ENCODE measurements at places on chromosomes 11 and 22.

- DNase-seq: no peak
These were observed 31.1 kb upstream of the PRSS23 start for GRCh38 chr11:86769219-86769618.

DNA sequence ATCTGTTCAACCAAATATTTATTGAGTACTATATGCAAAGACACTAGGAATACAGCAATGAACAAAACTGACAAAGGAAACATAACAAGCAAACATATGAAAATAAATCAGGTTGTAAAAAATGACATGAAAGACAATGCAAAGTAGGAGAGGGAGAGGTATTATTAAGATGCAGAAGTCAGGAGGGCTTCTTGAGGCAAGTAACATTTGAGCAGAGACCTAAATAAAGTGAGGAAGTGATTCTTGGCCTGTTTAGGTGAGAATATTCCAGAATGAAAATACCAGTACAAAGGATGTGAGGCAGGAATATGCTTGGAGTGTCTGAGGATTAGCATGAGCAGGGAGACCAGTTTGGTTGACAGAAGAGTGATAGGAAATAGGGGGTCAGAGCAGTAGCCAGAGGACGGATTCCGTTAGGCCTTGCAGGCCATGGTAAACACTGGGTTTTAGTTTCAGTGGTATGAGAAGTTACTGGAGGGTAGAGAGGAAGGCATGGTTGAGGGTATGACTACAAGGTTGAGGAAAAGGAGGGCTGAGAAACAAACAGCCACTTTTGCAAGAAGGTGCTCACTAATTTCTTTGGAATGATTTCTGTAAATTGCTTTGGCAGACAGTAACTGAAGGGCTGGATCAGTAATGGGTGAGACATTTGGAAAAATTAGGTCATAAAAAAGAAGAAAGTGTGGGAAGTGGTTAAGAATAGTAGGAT, 191.9 kb downstream of the SWAP70 start:
- no peak for DNase-seq

GRCh38 chr22:39522567-39523300, 2.4 kb downstream of the ATF4 start:
- DNase-seq: no peak

DNA sequence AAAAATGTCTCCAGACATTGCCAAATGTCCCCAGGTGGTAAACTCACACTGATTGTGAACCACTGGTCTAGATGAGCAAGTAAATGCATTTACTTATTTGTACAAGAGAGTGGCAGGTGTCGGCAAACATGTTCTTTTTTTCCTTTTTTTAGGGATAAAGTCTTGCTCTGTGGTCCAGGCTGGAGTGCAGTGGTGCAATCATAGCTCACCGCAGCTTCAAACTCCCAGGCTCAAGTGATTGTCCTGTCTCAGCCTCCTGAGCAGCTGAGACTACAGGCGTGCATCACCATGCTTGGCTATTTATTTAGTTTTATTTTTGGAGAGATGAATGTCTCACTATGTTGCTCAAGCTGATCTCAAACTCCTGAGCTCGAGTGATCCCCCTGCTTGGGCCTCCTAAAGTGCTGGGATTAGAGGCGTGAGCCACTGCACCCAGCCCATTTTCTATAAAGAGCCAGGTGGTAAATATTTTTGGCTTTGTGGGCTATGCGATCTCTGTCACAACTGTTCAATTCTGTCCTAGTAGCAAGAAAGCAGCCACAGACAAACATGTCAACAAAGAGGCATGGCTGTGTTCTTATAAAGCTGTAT, 1.4 kb downstream of the VPREB1 start:
- no peak for DNase-seq

DNA sequence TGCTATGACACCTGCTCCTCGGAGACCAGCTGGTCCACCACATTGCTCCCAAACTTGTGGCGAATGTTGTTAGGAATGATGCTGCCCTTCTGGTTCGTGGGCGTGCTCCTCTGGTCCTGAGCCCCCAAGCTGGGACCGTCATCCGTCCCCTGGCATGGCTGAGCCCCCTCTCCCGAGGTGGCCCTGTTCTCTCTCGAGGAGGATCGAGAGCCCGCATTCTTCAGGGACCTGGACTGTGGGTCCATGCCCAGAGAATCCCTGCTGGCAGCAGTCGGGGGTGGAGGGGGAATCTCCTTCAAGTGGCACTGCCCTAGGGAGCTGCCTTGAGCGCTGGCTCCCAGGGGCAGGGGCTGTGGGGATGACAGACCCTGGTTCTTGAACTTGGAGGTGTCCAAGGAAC, 17.4 kb downstream of the TST start:
- no peak for DNase-seq

Data from stimulated activated CD4-positive, alpha-beta T cell treated with anti-CD3 and anti-CD28 coated beads, TNF-alpha, amount 100 ng/mL, for 1 hour (primary cell).